ENCODE measurements at places on chromosomes 3 and 15. TPM values are rescaled to one million over a fixed set of nuclear protein-coding genes. Genes with fewer than 3 reads are reported as not detected.

Gene XCR1
- not detected for polyA plus RNA-seq

DNA sequence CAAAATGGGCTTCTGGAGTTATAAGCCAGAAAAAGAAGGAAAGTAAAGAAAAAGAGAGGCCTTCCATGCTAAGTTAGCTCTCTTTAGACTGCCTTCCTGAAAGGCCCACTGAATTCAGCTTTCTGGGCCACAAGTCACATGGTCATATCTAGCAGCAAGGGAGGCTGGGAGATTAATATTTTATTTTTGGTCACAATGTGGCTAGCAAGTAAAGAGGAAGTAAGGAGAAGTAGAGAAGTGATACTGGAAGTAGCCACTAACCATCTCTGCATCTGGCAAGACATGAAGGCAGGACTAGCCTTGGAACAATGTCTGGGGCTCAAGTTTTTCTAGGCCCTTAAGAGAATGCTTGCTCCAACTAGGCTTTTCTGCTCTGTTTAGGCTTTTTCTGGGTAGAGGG lies 81.8 kb upstream of the UBE2E1 start:
- no peaks in the 10 kb centered on the region for H3K27me3 ChIP-seq
- peaks cover 7% of the 10 kb centered on the region for H3K36me3 ChIP-seq
- H3K4me3 ChIP-seq = no peak overlapping the region
- peak; percentile 5 for DNase-seq
- H3K27ac ChIP-seq = no peak overlapping the region
- H3K4me1 ChIP-seq = peaks cover 11% of the 10 kb centered on the region

- H3K4me3 ChIP-seq = no peak overlapping the region
- H3K27me3 ChIP-seq = no peaks in the 10 kb centered on the region
- no peaks in the 10 kb centered on the region for H3K4me1 ChIP-seq
- no peak for DNase-seq
- no peaks in the 10 kb centered on the region for H3K36me3 ChIP-seq
Measured at GRCh38 chr15:35737441-35737840, 191.5 kb upstream of the DPH6 start.

DNA sequence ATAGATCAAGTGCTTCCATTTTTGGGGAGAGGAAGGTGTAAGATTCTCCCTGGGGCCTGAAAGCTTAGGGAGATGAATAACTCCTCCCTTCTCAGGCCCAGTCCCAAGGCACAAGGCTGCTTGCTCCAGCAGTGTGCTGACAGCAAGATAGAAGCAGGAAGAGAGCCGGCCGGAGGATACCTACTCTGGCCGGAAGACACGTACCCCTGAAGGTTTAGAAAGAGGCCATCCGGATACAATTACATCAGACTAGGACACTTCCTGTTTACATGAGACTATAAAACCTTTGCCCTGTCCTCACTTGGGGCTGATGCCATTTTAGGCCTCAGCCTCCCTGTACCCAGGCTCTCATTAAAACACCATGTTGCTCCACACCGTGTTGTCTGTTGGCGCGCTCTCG lies 329.9 kb downstream of the SV2B start:
- H3K36me3 ChIP-seq = no peaks in the 10 kb centered on the region
- peaks cover 8% of the 10 kb centered on the region for H3K27me3 ChIP-seq
- H3K4me1 ChIP-seq = no peaks in the 10 kb centered on the region
- DNase-seq = no peak
- H3K27ac ChIP-seq = no peak overlapping the region
- H3K4me3 ChIP-seq = no peak overlapping the region

DNA sequence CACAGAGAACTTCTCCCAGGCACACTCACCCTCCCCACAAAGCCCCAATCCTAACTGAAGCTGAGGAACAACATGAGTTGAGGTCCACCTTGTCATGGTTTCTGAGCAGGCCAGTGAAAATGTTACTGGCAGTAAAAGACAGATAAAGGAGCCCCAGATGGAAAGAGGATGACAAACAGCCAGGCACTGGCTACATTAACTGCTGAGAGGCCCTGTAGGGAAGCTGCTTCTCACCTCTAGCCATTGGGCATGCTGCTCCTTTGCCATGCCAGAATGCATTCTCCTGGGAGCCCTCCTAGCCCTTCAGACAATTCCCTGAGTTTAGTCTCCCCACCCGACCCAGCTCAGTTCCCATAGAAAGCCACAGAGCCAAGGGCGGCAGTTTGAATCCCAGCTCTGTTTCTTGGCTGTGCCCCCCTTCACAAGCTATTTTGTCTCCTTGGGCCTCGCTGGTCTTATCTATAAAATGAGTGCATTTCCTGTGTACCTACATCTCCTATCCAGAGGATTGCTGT lies 60.5 kb downstream of the LMCD1 start:
- H3K27ac ChIP-seq = no peak overlapping the region
- H3K27me3 ChIP-seq = peaks cover 8% of the 10 kb centered on the region
- DNase-seq = no peak
- no peak overlapping the region for H3K4me3 ChIP-seq
- no peaks in the 10 kb centered on the region for H3K4me1 ChIP-seq
- no peaks in the 10 kb centered on the region for H3K36me3 ChIP-seq

- H3K36me3 ChIP-seq = peaks cover 5% of the 10 kb centered on the region
- no peak for DNase-seq
- H3K4me1 ChIP-seq = no peaks in the 10 kb centered on the region
- no peaks in the 10 kb centered on the region for H3K27me3 ChIP-seq
Measured at GRCh38 chr3:60609446-60609845, 641.8 kb downstream of the FHIT start.

Gene CCR1
- 0.32 TPM for polyA plus RNA-seq

Gene SLC9A9
- 22.9 TPM for polyA plus RNA-seq

GRCh38 chr3:117526470-117527079 lies 817.0 kb downstream of the TUSC7 start:
- H3K27ac ChIP-seq = no peak overlapping the region
- no peaks in the 10 kb centered on the region for H3K27me3 ChIP-seq
- no peaks in the 10 kb centered on the region for H3K36me3 ChIP-seq
- no peaks in the 10 kb centered on the region for H3K4me1 ChIP-seq
- H3K4me3 ChIP-seq = no peak overlapping the region

All from naive B cell (primary cell).